ENCODE measurements at places on chromosomes 2 and 18.

DNA sequence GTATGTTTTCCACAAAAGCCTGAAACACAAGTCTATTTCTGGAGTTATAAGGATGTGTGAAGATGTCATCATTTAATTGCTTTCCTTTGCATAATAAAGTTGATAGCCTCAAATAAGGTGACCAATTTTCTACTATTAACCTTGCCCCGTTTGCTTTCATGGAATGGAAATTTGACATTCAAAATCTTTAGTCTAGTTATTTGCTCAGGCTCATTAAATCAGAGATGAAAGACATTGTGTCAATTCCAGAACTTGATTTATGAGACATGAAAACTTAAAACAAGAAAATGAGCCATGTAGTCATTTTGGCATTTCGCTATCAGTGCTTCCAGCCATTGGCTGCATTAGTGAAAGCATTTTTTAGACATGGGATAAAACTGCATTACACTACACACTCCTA lies 91.5 kb upstream of the ZSWIM2 start:
- DNase-seq: no peak

- no peak for DNase-seq
Observed at GRCh38 chr2:33241581-33241980, 234.9 kb upstream of the RASGRP3 start.

- DNase-seq: no peak
Observed at GRCh38 chr18:44909191-44909719, 228.6 kb downstream of the SETBP1 start.

DNA sequence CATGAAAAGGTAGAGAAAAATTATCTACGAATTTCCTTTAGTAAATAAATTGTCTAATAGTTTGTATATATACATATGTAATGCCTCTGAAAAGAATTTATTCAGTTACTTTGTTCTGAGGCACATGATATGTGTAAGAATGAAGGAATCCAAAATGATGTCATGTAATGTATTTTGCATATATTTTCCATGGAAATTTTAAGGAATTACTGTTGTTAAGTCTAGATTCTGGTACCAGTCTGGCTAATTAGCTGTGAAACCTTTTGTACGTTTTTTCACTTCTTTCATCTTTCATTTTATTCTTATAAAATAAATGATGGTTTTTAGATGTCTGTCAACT lies 12.3 kb downstream of the YIPF4 start:
- DNase-seq: no peak

- DNase-seq: no peak
Observed at GRCh38 chr2:241870081-241870541, 582 bp downstream of the RTP5 start.

DNA sequence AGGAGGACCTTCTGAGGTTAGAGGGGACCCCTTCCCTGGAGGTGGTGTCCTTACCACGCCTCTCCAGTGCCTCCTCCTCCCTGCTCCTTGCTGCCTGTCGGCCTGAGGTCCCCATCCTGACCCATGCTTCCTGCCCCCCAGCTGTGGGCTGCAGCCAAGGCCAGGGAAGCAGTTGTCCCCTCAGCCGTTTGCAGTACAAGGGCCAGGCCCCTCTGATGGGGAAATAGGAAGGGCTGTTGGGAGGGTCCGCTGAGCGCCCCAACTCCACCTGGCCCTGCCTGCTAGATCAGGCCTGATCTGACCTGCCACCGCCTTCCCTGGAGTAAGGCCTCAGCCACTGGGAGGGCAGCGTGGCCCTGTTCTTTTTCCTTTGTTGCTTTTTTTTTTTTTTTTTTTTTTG lies 219.8 kb downstream of the KLHL29 start:
- DNase-seq: no peak

GRCh38 chr2:113124181-113124961 lies 3.0 kb upstream of the IL1RN start:
- peak; percentile 88 for DNase-seq

- no peak for DNase-seq
Observed at GRCh38 chr2:18372641-18373040, 187.8 kb downstream of the RDH14 start.

GRCh38 chr2:186617148-186617547 lies 27.3 kb downstream of the ITGAV start:
- no peak for DNase-seq

DNA sequence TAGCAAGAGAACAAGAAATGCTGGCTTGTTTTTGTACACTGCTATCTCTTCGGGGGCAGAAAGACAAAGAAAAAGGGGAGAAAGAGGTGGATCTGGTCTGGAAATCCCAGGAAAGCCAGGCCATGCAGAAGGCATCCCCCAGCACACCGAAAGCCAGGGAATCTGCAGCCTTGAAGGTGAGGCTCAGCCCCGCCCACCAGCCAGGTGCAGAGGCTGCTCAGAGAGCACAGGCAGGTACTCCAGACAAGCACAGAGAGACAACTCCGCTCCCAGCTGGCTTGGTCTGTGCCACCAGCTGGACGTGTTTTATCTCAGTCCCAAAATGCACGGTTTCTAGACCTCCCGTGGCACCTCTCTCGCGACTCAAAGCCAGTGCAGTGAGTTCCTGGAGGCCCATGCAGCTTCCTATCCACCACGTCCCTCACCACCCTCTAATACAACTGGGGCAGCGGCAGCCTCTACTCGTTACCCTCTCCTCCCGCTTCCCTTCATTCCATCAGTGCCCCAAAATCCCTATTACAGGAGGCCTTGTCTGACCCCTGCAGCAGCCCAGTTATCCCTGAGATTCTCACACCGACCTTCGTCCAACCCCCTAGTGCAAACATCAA lies 62.8 kb downstream of the HDAC4 start:
- DNase-seq: no peak

- peak; percentile 38 for DNase-seq
Observed at GRCh38 chr2:45263147-45263546, 253.9 kb upstream of the SIX2 start.

DNA sequence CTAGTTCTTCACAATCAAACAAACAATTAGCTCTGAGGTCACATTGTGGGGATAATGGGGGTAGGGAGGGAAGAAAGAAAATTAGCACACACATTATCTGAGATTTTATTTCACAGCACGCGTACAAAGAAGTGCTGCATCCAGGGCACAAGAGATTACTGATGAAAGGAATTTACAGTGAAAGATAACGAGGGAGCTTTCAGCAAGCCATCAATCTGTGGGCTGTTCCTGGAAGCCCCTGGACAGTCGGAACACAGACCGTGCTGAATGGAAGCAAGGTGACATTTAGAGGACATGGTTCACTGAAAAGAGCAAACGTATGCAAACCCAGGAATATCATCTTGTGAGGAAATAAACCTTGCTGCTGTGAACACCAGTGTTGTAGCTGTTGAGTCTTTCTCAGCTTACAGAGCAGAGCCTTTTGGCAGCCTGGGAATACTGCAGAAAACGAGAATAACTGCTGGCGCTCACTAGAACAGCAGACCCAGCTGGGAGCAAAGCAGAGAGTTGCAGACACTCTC lies 63.2 kb downstream of the SCG2 start:
- no peak for DNase-seq

DNA sequence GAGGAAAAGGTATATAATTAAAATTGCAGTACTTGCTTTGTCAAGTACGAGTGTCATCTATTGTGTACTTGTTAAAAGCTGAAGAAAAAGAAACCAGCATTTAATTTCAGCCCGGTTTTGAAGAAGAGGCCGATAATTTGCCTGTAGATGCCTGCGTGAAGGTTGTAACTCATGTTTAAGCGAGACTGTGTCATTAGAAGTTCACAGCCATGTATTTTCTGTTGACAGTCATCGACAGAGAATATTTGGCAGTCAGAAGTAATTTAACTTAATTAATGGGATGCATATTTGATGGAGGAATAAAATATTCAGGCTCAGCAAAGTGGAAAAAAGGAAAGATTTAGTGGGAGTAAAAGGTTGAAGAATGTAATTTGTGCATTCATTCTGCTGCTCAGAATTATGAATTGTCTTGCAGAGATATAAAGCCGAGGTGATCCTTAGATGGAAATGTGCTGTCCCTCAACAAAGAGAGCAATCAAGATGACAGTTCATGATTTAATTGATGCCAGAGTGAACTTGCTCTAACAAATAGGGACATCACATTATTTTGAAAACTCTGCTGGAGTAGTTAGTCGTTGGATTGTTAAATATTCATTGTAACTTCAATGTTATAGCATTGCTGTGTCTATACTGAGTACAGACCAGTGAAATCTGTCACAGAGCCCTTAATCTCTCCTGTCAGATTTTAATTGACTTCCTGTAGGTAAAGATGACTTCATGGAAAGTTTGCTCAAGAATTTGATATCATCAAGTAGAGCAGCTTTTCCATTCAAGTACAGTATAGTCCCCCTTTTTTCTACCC lies 53.9 kb downstream of the ZNF407 start:
- no peak for DNase-seq

GRCh38 chr2:65991381-65992197 lies 443.3 kb upstream of the MEIS1 start:
- DNase-seq: no peak

GRCh38 chr2:76953733-76954347 lies 568.3 kb downstream of the LRRTM4 start:
- peak; percentile 64 for DNase-seq

DNA sequence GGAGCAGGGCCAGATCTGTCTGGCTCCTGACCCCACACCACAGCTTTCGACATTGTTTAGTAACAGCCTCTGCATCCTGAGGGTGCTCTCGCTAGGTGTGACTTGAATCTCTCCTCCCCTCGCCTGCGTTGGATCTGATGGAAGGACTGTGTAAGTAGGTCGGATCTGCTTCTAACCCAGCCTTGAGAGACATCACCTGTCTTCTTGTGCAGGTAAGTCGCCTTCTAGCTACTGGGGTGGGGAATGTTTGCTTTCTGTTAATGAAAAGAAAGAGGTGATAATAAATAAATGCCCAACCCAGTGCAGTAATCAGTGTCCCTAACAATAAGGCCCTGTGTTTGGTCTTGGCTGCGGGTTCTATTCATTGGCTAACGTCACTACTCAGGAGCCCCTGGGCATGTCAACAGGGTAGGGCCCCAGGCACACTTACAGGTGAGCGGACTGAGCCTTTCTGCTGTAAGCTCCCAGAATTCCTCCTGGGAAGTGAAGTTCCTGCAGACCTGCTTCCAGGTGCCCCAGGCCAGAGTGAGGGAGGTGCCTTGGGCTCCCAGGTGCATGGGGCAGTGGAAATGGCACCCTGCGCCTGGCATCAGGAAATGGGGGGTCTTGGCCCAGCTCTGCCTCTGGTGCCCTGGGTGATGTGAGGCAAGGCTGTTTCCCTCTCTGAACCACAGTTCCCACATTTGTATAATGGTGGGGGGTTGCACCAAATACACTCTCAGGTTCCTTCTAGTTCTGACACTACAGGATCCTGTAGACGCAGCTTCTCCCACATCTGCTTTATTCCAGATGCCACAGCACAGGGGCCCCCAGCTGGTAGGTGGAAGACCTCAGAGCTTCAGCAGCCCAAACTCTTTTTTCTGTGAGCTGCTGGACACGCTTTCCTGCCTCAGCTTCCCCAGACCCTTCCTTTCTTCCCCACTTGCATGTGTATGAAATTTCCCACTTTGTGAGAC lies 11.2 kb upstream of the FOSL2 start:
- peak; percentile 45 for DNase-seq

DNA sequence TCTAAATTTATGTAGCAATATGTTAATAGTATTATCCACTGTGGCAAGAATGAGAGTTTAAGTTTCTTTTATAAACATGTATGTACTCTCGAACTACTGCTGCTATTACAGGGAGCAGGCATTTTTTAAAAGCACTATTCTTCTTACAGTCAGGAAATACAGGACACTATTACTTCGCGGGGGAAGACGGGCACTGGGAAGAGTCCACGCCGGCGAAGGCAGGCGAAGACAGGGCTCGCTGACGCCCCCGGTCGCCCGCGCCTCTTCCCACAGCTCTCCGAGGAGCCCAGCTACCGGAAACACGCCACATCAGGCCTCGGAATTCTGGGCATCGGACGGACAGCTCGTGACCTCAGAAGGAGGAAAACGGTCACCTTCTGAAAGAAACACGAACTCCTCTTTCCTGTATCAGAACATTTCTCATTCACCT lies 90.2 kb downstream of the FAM161A start:
- DNase-seq: peak; percentile 86

GRCh38 chr2:234993541-234993981 lies 41.7 kb downstream of the SH3BP4 start:
- DNase-seq: no peak

DNA sequence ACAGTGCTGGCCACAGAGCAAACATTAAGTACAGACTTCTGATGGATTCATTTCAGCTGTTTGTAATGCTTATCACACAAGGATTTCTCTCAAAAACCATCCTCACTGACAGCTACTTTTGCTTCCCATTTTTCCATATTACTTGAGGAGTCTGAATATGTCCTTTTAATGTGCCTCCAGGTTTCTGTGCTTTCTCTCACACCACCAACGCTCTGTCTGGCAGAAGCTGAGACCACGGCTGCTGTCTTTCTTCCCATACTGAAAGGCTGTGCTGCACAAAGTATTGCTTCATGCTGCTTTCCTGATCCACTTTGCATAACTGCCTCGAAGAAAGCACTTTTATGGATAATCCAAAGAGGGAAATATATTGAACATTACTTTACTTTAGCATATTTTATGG lies 312.1 kb upstream of the ZEB2 start:
- peak; percentile 46 for DNase-seq

GRCh38 chr2:195782156-195782555 lies 125.1 kb downstream of the SLC39A10 start:
- DNase-seq: no peak

- no peak for DNase-seq
Observed at GRCh38 chr2:121287956-121288355, 3.0 kb upstream of the TFCP2L1 start.

- no peak for DNase-seq
Observed at GRCh38 chr2:28292491-28292890, 100.2 kb upstream of the FOSL2 start.

DNA sequence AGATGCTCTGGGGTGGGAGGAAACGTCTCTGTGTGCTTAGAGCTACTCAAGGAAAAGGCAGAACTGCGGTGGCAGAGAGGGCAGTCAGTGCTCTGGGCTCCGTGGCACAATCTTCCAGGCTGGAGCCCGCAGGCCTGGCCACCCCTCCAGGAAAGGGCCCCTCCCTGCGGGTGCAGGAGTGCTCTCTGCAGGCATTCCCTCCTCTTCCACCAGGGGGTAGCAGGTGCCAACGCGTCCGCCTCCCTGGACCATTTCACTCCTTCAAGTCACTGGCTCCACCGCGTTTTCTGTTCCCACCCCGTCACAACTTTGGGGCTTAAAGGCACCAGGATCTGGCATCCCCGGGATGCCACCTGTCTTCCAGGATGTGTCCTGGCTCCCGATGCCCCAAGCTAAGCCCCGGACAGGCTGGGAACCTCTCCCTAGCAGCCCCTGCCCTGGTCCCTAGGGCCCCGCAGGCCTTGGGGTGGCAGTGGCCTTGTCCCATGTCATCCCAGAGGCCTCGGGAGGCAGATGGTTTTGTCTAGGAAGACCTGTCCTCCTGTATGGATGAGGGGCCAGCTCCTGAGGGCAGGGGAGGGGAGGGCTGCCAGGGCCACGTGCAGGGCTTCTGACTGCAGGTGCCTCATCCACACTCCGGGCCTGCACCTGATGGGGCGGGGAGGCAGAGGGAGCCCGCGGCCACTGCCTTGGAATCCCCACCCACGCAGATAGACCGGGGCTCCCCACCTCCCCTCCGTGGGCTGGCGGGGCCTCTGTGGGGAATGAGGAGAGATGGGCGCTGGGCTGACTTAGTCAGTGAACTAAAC lies 26.4 kb downstream of the KCNIP3 start:
- DNase-seq: no peak

GRCh38 chr18:70382992-70383717 lies 94.3 kb downstream of the SOCS6 start:
- no peak for DNase-seq

- DNase-seq: peak; percentile 22
Observed at GRCh38 chr2:196719110-196719872, 79.8 kb downstream of the CCDC150 start.
